ENCODE measurements at places on chromosomes 2 and 18. TPM values are rescaled to one million over a fixed set of nuclear protein-coding genes. Genes with fewer than 3 reads are reported as not detected.

Gene KIAA2012
- total RNA-seq = not detected

Gene DPY30
- 109 TPM for total RNA-seq

Gene MAPRE3
- total RNA-seq = 17.1 TPM

Gene BOK
- 72.8 TPM for total RNA-seq

Gene PDE1A
- total RNA-seq = 0.30 TPM

Gene UBR3
- total RNA-seq = 21.9 TPM

Gene TBR1
- total RNA-seq = not detected

Gene CMPK2
- total RNA-seq = not detected

Gene ANKRD30B
- total RNA-seq = not detected

Gene WDR33
- 53.7 TPM for total RNA-seq

Gene KCNIP3
- total RNA-seq = 3.5 TPM

Gene IL1A
- 0.55 TPM for total RNA-seq

Gene DTNA
- total RNA-seq = not detected

Gene SULT1C4
- total RNA-seq = not detected

Gene ZC3H15
- total RNA-seq = 35.2 TPM

Measured in PC-9 (cell line).